GDM1 (cell line): ENCODE measurements at places on chromosomes 2 and 18.
A peak's percentile ranks its signal among the peaks of the same experiment; 100 is the strongest.

DNA sequence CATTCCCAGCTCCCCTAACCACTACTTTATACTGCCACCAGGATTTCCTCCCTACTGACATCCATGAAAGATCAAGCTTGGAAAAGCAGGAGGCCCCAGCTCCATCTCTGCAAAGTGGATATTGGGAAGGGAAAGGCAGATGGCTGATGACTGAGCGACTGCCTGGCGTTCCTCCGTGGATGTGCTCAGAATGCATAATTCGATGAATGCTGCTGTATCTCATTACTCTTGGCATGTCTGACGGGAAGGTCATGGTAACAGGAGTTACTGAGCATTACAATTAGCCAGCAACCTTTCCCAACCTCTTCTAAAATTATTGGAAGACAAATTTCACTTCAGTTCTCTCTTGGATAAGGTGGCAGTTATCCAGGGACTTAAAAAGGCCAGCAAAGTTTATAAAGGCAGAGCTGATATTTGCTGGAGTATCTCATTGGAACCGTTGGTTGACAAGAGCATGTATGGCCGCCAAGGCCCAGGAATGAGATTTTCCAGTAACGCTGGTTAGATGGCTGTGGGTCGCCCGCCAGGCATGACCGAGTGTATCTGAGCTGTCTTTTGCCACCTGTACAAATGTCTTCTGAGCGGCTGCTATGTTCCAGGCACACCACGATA, 34.5 kb downstream of the KCNE4 start:
- DNase-seq, result no peak

DNA sequence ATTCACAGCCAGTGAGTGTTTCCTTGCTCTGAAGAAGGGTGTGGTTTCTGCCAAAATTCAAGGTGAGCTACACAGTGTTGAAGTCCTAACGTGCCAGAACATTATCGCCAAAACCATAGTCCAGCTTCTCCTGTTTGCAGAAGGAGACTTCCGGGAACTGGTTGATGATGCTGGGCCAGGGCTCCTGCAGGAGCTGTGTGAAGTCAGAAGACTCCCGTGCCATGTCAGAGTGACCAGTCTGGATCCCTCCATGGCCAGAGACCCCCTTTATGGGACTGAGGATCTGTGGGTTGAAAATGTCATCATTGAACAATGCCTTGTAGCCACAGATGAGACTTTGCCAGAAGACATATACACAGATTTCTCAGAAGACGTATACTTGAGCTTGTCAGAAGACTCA, 96.0 kb upstream of the RAB12 start:
- DNase-seq, result no peak

- DNase-seq, result no peak
These were observed 224.7 kb downstream of the MTX2 start for GRCh38 chr2:176493909-176494308.

GRCh38 chr2:80437959-80438358, 133.4 kb upstream of the LRRTM1 start:
- DNase-seq, result no peak

GRCh38 chr2:239028253-239028619, 180.4 kb downstream of the TWIST2 start:
- no peak for DNase-seq

GRCh38 chr2:47631792-47632398, 151.1 kb upstream of the MSH6 start:
- DNase-seq, result no peak

- DNase-seq, result no peak
These were observed 344.1 kb upstream of the PLGLB2 start for GRCh38 chr2:87403893-87404175.

DNA sequence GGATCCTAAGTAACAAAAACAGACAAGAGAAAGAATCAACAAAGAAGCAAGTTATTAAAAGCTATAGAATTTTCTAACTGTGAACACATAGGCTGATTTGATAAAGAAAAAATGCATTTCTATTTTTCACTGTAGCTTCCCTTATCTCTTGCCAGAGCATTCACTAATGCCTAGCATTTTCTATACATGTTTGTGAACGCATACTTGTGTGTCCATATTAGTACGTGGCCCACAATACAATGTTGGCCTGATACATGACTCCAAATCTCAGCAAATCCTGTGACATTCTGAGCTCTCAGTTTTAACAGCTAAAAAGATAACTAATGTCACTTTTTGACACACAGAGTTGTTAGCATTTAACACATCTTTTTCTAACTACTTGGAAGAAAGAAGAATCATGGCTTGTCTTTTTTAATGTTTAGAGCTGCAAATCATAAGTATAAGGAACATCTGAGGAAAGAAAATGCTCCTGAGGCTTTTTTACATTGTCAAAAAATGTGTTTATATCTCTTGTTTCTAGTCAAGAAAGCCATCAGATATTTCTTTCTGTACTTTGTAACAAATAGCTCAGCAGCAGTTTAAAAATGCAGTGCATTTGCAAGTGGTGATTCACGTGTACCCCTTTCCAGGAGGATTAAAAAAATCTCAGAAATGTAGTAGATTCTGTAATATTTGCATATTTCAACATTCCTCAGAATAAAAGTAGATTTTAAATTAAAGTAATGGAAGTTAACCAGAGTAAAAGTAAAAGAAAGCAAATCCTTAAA, 1646.8 kb upstream of the TMEFF2 start:
- no peak for DNase-seq

GRCh38 chr2:127485051-127485693, 41.1 kb downstream of the IWS1 start:
- peak; percentile 5 for DNase-seq

DNA sequence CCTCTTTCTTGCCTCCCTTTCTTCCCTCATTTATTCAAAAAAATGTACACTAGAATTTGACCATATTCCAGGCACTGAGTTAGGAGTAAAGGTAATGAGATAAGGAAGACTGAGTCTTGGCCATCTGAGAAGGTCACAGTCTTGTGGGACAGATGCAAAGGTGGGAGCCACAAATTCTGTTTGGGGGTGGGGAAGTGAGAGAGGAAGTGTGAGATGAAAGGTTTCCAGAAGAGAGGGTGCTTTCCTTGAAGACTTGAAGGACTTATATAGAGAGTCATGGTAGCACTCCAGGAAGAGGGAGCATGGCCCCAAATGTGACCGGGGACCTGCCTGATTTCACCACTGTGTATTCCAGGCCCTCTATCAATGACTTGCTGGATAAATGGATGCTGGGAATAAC, 320.6 kb downstream of the LPIN1 start:
- no peak for DNase-seq

DNA sequence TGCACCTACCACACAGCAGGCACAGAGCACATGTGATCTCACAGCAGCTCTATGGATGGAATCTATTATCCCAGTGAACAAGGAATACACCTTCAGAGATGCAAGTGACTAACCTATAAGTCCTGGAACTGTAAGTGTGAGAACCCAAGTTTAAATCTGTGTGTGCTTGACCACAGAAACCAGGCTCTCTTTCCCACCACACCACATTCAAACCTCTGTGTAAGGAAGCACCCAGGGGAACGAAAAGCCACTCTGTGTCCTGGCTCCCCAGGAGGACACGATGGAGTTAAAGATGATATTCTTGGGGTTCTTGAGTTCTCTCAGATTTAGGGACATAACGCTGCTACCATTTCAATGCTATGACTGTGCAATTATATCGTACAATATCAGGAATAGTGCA, 38.9 kb downstream of the TTR start:
- no peak for DNase-seq

DNA sequence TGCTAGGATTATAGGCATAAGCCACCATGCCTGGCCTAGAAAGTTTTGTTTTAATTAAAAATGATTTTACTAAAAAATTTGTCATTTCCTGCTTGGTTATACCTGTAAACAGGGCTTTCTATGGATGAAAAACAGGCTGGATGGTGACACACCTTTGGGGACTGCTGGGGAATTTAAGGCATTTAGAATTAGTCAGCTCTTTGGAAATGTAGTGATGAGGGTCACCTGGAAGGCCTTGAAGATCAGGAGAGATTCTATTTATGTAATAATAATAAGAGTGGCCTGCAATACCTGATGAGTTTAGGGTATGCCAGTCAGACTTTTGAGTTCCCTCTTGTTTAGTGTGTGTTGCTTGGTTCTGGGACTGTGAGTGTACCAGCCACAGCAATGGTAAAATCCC, 51.1 kb downstream of the RALBP1 start:
- no peak for DNase-seq

GRCh38 chr2:109125593-109126500, 3.2 kb upstream of the SH3RF3 start:
- no peak for DNase-seq

GRCh38 chr2:127700527-127701192, 637 bp upstream of the SFT2D3 start:
- DNase-seq, result no peak

DNA sequence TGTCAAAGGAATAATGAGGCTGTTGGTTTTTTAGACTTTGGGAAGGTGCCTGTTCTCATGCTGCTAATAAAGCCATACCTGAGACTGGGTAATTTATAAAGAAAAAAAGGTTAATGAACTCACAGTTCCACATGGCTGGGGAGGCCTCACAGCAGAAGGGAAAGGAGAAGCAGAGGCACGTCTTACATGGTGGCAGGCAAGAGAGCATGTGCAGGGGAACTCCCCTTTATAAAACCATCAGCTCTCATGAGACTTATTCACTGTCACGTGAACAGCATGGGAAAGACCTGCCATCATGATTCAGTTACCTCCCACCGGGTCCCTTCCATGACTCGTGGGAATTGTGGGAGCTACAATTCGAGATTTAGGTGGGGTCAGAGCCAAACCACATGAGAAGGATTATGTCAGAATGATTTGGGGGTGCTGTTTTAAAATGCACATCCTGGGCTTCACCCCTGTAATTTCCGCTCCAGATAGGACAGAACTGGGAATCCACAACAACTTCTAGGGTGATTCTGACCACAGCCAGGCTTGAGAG, 37.8 kb downstream of the TCF7L1 start:
- DNase-seq, result no peak
